Foreskin keratinocyte (primary cell): ENCODE measurements at places on chromosomes 7 and 10. TPM values are rescaled to one million over a fixed set of nuclear protein-coding genes. Genes with fewer than 3 reads are reported as not detected.

FAM237B gene
- not detected in 2 replicates for total RNA-seq

GNGT1 gene
- not detected in 2 replicates for total RNA-seq

ARHGAP22 gene
- total RNA-seq = 5.2 and 7.1 TPM in 2 replicates

GPR26 gene
- not detected in 2 replicates for total RNA-seq

GALNT17 gene
- not detected in 2 replicates for total RNA-seq

CHST15 gene
- 28.2 and 31.9 TPM in 2 replicates for total RNA-seq

COL28A1 gene
- total RNA-seq = not detected in 2 replicates

FXYD4 gene
- total RNA-seq = not detected in 2 replicates

NUDCD3 gene
- 81.0 and 90.2 TPM in 2 replicates for total RNA-seq

EPDR1 gene
- 0.11 TPM in 1 of 2 replicates, not detected in the other for total RNA-seq

CDNF gene
- 0.34 and 0.63 TPM in 2 replicates for total RNA-seq

PLEKHS1 gene
- total RNA-seq = not detected in 2 replicates

SFTPA1 gene
- total RNA-seq = not detected in 2 replicates

TMEM213 gene
- not detected in 2 replicates for total RNA-seq

UNCX gene
- not detected in 2 replicates for total RNA-seq

POLR2J2 gene
- 1.4 and 5.9 TPM in 2 replicates for total RNA-seq

MEST gene
- total RNA-seq = 32.0 and 42.3 TPM in 2 replicates

STAMBPL1 gene
- total RNA-seq = 7.8 and 9.6 TPM in 2 replicates

RARRES2 gene
- total RNA-seq = not detected in 2 replicates

MMRN2 gene
- total RNA-seq = 6.2 and 11.1 TPM in 2 replicates

ZNF365 gene
- total RNA-seq = 6.0 and 8.1 TPM in 2 replicates

TAS2R5 gene
- total RNA-seq = 0.61 and 0.63 TPM in 2 replicates

INTS15 gene
- 19.3 and 19.5 TPM in 2 replicates for total RNA-seq

NPFFR1 gene
- total RNA-seq = not detected in 2 replicates

DNAJC12 gene
- 0.21 and 0.41 TPM in 2 replicates for total RNA-seq

COL13A1 gene
- total RNA-seq = 2.0 and 2.7 TPM in 2 replicates

SCART1 gene
- 0.32 and 0.58 TPM in 2 replicates for total RNA-seq

LIPK gene
- total RNA-seq = not detected in 2 replicates

SPDYE2 gene
- total RNA-seq = not detected in 2 replicates

RASSF4 gene
- 0.21 and 0.51 TPM in 2 replicates for total RNA-seq

FAM25A gene
- 0.56 TPM in 1 of 2 replicates, not detected in the other for total RNA-seq

ACTL6B gene
- total RNA-seq = not detected in 2 replicates

LLCFC1 gene
- total RNA-seq = not detected in 2 replicates

HMX3 gene
- not detected in 2 replicates for total RNA-seq

MSMB gene
- total RNA-seq = not detected in 2 replicates

DDX50 gene
- 40.1 and 42.0 TPM in 2 replicates for total RNA-seq

UBE2D1 gene
- total RNA-seq = 16.4 and 16.6 TPM in 2 replicates

AHR gene
- 18.4 and 26.0 TPM in 2 replicates for total RNA-seq

LIPN gene
- total RNA-seq = not detected in 2 replicates

HPS1 gene
- total RNA-seq = 36.4 and 39.0 TPM in 2 replicates

OR2A5 gene
- not detected in 2 replicates for total RNA-seq

CTBP2 gene
- total RNA-seq = 100 and 101 TPM in 2 replicates

CACNA2D1 gene
- 1.6 and 2.3 TPM in 2 replicates for total RNA-seq

RP9 gene
- 19.1 and 20.9 TPM in 2 replicates for total RNA-seq

NYAP1 gene
- 1.9 and 2.4 TPM in 2 replicates for total RNA-seq

MINDY3 gene
- total RNA-seq = 23.8 and 28.8 TPM in 2 replicates

GPR37 gene
- total RNA-seq = 1.4 and 1.6 TPM in 2 replicates
